ENCODE measurements at places on chromosomes 1 and 21. TPM values are rescaled to one million over a fixed set of nuclear protein-coding genes. Genes with fewer than 3 reads are reported as not detected.

Gene SLC2A5
- 6.4 TPM for total RNA-seq

Gene OPTC
- not detected for total RNA-seq

Gene LIN28A
- not detected for total RNA-seq

Gene GJC2
- total RNA-seq: 6.0 TPM

GRCh38 chr1:110565565-110565964, 40.6 kb downstream of the KCNA2 start:
- H3K27ac ChIP-seq: no peak overlapping the region
- DNase-seq: no peak
- H3K4me3 ChIP-seq: no peak overlapping the region
- H3K4me1 ChIP-seq: no peaks in the 10 kb centered on the region
- no peaks in the 10 kb centered on the region for H3K36me3 ChIP-seq

- DNase-seq: no peak
- no peak overlapping the region for H3K4me3 ChIP-seq
- no peaks in the 10 kb centered on the region for H3K36me3 ChIP-seq
Observed at GRCh38 chr1:202152399-202152798, 7.9 kb upstream of the ARL8A start.

DNA sequence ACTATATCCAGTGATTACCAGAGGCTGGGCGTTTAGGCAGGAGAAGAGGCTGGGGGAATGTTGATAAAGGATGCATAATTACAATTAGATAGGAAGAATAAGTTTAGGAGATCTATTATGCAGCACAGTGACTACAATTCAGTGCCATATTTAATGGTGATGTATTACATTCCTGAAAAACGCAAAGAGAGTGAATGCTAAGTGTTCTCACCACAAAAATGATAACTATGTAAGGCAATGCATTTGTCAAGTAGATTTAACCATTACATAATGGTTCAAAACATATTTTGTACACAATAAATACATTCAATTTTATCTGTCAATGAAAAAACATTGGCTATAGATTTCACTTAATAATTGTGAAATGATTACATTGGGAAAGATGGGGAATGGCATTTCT, 548.9 kb downstream of the NUF2 start:
- no peaks in the 10 kb centered on the region for H3K36me3 ChIP-seq
- no peak overlapping the region for H3K4me3 ChIP-seq
- H3K27me3 ChIP-seq: no peaks in the 10 kb centered on the region
- H3K27ac ChIP-seq: no peak overlapping the region
- H3K4me1 ChIP-seq: no peaks in the 10 kb centered on the region
- DNase-seq: no peak

- no peak for DNase-seq
- no peak overlapping the region for H3K27ac ChIP-seq
- peaks cover 46% of the 10 kb centered on the region for H3K27me3 ChIP-seq
- H3K4me3 ChIP-seq: no peak overlapping the region
Observed at GRCh38 chr21:33112681-33113080, 42.7 kb downstream of the OLIG1 start.

DNA sequence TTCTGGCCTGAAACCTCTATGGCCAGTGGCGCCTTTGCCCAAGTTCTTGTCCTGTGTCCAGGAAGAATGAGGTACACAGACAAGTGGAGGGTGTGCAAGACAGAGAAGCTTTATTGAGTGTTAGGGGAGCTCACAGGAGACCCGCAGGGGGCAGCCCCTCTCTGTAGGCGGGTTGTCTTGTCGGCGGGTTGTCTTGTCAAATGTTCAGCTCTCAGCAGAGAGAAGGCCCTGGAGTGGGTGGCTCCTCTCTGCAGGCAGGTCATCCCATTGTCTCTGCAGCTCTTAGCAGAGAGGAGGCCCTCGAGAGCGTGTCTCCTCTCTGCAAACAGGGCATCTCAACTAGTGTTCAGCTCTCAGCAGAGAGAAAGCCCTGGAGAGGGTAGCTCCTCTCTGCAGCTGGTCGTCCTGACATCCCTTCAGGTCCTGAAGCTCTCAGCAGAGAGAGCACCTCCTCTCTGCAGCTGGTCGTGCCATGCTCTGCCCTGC, 11.0 kb downstream of the COL6A2 start:
- H3K4me3 ChIP-seq: no peak overlapping the region
- no peaks in the 10 kb centered on the region for H3K36me3 ChIP-seq
- no peak overlapping the region for H3K27ac ChIP-seq
- no peaks in the 10 kb centered on the region for H3K4me1 ChIP-seq
- H3K27me3 ChIP-seq: no peaks in the 10 kb centered on the region
- DNase-seq: no peak

GRCh38 chr1:195748969-195749368, 859.3 kb downstream of the KCNT2 start:
- DNase-seq: no peak
- no peak overlapping the region for H3K27ac ChIP-seq

DNA sequence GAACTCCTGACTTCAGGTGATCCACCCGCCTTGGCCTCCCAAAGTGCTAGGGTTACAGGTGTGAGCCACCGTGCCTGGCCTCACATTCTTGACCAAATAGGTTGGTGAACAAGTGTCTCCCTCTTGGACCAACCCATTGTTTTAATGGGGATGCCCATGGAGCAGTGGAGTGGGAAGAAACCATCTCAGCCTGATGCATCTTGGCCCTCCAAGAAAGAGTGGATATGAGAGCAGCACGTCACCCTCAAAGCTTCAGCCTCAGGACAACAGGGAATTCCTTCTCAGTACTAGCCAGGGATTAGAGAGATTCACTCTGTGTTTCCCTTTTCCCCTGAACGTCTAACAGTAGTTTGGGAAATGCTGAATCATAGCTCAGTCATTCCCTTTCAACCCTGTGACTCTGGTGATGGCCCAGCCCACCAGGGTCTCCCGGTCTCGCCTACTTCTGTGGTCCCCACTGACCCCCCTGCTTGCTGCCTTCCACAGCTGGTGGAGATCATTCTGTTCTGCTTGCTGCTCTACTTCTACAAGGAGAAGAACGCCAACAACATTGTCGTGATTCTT, 37.4 kb downstream of the NIPAL3 start:
- no peak overlapping the region for H3K27ac ChIP-seq
- H3K4me3 ChIP-seq: no peak overlapping the region
- H3K4me1 ChIP-seq: no peaks in the 10 kb centered on the region
- no peak for DNase-seq
- H3K27me3 ChIP-seq: no peaks in the 10 kb centered on the region
- no peaks in the 10 kb centered on the region for H3K36me3 ChIP-seq

GRCh38 chr1:7478809-7479499, 292.1 kb upstream of the VAMP3 start:
- no peaks in the 10 kb centered on the region for H3K27me3 ChIP-seq
- peak overlapping the region; percentile 76 for H3K27ac ChIP-seq
- H3K4me1 ChIP-seq: no peaks in the 10 kb centered on the region

DNA sequence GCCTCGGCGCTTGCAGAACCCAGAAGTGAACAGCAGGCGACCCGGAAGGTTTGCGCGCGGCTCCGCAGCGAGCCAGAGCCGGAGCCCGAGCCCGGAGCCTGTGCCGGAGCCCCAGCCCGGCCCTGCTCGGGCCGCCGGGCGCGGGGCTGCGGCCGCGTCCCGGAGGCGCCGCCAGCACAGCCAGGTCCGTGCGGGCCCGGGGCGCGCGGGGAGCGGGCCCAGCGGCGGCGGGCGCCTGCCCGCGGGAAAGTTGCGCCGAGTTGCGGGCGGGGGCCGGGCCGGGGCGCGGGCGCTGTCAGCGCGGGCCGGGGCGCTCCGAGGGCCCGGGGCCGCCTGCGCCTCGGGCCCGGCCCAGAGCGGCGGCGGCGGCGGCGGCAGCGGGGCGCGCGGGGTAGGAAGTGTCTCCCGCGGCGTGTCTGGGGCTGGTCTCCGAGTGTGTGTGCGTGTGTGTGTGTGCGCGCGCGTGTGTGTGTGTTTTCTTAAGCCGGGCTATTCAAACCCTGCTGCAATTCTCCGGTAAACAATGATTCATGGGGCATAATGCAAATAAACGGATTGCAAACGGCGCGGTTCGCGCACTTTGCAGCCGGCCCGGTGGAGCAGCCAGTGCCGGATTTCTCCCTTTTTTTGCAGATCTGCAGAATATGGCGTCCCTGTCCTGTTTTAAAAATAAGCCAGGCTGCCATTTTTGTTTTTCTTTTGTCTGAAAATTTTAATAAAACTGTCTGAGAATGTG, at the start of gene ZNF362:
ZNF362 (plus strand) TSS at position 22 of the 736 bp plus-strand sequence. CDS start 14,083 bp downstream, outside the sequence.
- no peaks in the 10 kb centered on the region for H3K27me3 ChIP-seq
- peaks cover 44% of the 10 kb centered on the region for H3K4me1 ChIP-seq
- DNase-seq: peak; percentile 71

- no peaks in the 10 kb centered on the region for H3K4me1 ChIP-seq
- no peaks in the 10 kb centered on the region for H3K36me3 ChIP-seq
- no peak for DNase-seq
- no peaks in the 10 kb centered on the region for H3K27me3 ChIP-seq
- H3K27ac ChIP-seq: no peak overlapping the region
Observed at GRCh38 chr1:202056644-202057334, 46.4 kb downstream of the ELF3 start.
